ENCODE measurements at places on chromosomes 5 and 9.
A peak's percentile ranks its signal among the peaks of the same experiment; 100 is the strongest.

- no peaks in the 10 kb centered on the region for H3K4me1 ChIP-seq
- no peaks in the 10 kb centered on the region for H3K27me3 ChIP-seq
- no peak for DNase-seq
- H3K27ac ChIP-seq = no peak overlapping the region
- H3K36me3 ChIP-seq = no peaks in the 10 kb centered on the region
Measured at GRCh38 chr5:142957528-142957927, 187.4 kb downstream of the ARHGAP26 start.

- H3K4me3 ChIP-seq = no peak overlapping the region
- H3K27me3 ChIP-seq = no peaks in the 10 kb centered on the region
- H3K27ac ChIP-seq = no peak overlapping the region
- H3K36me3 ChIP-seq = no peaks in the 10 kb centered on the region
- H3K4me1 ChIP-seq = peaks cover 30% of the 10 kb centered on the region
Measured at GRCh38 chr9:89798547-89799120, 193.8 kb downstream of the GADD45G start.

- no peak overlapping the region for H3K27ac ChIP-seq
- H3K27me3 ChIP-seq = no peaks in the 10 kb centered on the region
- no peak overlapping the region for H3K4me3 ChIP-seq
- no peaks in the 10 kb centered on the region for H3K4me1 ChIP-seq
- DNase-seq = no peak
Measured at GRCh38 chr5:136356747-136357469, 8.4 kb downstream of the TRPC7 start.

- H3K36me3 ChIP-seq = no peaks in the 10 kb centered on the region
- H3K4me1 ChIP-seq = no peaks in the 10 kb centered on the region
- H3K4me3 ChIP-seq = no peak overlapping the region
- no peak overlapping the region for H3K27ac ChIP-seq
- no peak for DNase-seq
Measured at GRCh38 chr5:138139781-138140090, 508 bp upstream of the NME5 start.

GRCh38 chr9:134128727-134129679 is 6.9 kb upstream of the WDR5 start:
- no peaks in the 10 kb centered on the region for H3K36me3 ChIP-seq
- DNase-seq = no peak
- H3K27ac ChIP-seq = peak overlapping the region; percentile 6
- H3K4me1 ChIP-seq = peaks cover 11% of the 10 kb centered on the region
- H3K4me3 ChIP-seq = no peak overlapping the region

GRCh38 chr9:74951725-74952151 is 974 bp downstream of the C9orf40 start:
- peak overlapping the region; percentile 96 for H3K27ac ChIP-seq
- H3K4me3 ChIP-seq = peak overlapping the region; percentile 80
- H3K4me1 ChIP-seq = peaks cover 11% of the 10 kb centered on the region
- H3K27me3 ChIP-seq = no peaks in the 10 kb centered on the region
- H3K36me3 ChIP-seq = no peaks in the 10 kb centered on the region

DNA sequence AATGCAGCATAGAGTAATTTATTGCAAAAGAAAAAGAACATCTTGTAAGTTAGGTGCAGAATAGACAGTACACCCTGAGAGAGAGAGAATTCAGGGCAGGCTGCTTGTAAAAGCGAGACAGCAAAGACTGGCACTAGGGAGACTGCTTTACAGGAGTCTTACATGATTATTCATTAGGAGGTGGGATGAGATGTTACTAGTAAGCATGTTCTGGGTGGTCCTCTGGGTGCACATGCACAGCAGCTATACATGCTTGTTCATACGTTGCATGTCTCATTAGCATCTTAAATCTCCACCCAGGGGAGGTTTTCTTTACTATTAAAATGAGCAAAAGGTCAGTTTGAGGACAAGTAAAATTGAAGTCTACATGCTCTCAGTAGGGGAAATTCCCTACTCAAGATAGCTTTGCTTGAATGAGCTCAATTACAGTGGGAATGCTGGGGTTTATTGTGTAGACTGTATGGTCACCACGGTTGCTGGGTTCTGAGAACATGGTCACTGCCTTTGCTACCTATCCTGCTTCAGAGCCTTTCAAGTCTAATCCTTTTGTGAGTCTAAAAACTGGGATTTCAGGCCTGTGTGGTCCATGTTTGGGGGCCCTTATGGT is 60.6 kb downstream of the RGS7BP start:
- DNase-seq = no peak
- H3K4me1 ChIP-seq = no peaks in the 10 kb centered on the region
- no peak overlapping the region for H3K4me3 ChIP-seq
- H3K27ac ChIP-seq = no peak overlapping the region
- H3K36me3 ChIP-seq = no peaks in the 10 kb centered on the region
- H3K27me3 ChIP-seq = no peaks in the 10 kb centered on the region

- H3K27me3 ChIP-seq = no peaks in the 10 kb centered on the region
- H3K4me3 ChIP-seq = no peak overlapping the region
- no peaks in the 10 kb centered on the region for H3K36me3 ChIP-seq
Measured at GRCh38 chr5:164431634-164432304, 926.4 kb downstream of the MAT2B start.

GRCh38 chr5:76617675-76618074 is 5.5 kb downstream of the F2RL2 start:
- no peaks in the 10 kb centered on the region for H3K27me3 ChIP-seq
- no peaks in the 10 kb centered on the region for H3K36me3 ChIP-seq
- DNase-seq = no peak
- H3K4me3 ChIP-seq = no peak overlapping the region

DNA sequence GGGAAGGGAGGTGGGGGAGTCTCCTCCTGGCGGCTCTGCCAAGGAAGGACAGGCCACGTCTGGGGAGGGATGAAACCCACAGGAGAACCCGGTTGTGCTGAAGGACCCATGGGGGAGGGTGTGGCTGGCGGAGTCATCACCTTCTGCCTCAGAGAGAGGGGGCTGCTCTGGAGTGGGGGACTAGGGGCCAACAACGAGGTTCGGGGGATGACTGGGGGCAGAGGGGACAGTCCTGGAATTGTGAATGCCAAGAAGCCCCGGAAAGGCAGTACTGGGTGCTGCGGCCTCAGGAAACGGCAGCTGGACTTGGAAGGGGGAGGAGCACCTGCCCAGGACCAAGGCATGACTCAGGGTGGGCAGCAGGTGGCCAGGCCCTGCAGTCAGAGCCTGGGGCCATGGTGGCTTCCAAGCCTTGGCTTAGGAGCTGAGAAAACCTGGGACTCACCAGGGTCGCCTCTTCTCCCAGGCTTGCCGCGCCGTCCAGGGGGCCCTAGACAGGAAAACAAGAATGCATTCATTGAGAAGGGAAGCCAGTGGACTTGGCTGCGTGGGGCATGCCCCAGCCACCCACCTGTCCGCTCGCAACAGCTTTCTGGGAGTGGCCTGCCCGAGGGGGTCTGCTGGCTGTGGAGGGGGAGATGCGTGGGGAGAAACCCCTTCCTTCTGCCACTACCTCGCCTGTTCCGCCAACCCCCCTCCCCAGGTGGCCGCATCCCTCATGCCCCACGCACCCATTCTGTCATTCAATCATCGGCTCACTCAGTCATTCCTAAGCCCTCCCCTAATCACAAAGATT is 74.0 kb upstream of the PHYKPL start:
- no peaks in the 10 kb centered on the region for H3K36me3 ChIP-seq
- DNase-seq = peak; percentile 45
- no peak overlapping the region for H3K4me3 ChIP-seq

- H3K4me3 ChIP-seq = no peak overlapping the region
- no peaks in the 10 kb centered on the region for H3K4me1 ChIP-seq
- H3K27me3 ChIP-seq = peaks cover 3% of the 10 kb centered on the region
- no peak for DNase-seq
- H3K27ac ChIP-seq = no peak overlapping the region
Measured at GRCh38 chr9:27668280-27668679, 95.0 kb upstream of the C9orf72 start.

DNA sequence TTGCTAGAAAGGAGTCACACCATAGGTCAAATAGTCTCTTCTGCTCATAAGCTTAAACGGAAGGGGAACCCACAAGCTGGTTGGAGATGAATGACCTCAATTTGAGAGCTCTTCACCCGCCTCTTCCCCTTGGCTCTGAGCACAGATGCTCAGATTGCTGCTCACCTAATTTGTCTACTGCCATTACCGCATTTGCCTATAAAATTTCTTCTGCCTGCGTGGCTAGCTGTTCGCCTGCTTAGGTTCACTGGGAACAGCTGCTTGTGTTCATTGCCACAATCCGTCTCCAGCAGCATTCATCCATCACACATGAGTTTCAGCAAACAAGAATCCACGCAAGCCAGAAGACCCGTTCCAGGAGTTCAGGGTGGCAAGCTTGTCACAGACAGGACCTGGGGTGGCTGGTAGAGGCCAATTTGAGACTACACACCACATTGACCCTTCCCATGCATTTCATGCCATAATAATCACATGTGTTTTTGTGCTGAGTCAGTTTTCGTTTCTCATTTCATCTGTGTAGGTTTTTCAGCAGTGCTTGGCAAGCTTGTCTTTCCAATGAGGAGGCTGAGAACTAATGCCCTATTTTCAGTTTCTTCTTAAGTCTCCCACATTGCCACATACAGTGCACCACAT is 50.2 kb upstream of the DNAH5 start:
- no peak overlapping the region for H3K4me3 ChIP-seq
- no peak for DNase-seq
- H3K27me3 ChIP-seq = no peaks in the 10 kb centered on the region
- no peaks in the 10 kb centered on the region for H3K36me3 ChIP-seq
- no peaks in the 10 kb centered on the region for H3K4me1 ChIP-seq

- H3K36me3 ChIP-seq = no peaks in the 10 kb centered on the region
- H3K4me3 ChIP-seq = no peak overlapping the region
- H3K27me3 ChIP-seq = no peaks in the 10 kb centered on the region
- no peaks in the 10 kb centered on the region for H3K4me1 ChIP-seq
Measured at GRCh38 chr5:8689773-8690172, 820.8 kb downstream of the MTRR start.

DNA sequence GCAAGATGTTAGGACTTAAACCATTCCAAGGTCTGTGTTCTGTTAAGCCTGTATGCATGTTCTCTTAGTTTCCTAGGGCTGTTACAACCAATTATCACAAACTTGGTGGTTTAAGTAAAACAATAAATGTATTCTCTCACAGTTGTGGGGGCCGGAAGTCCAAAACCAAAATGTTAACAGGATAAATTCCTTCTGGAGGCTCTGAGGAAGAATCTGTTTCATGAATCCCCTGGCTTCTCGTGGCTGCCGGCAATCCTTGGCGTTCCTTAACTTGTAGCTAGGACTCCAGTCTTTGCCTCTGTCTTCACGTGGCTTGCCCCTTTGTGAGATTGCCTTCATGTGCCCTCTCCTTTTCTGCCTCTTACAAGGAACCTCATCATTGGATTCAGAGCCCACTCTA is 30.4 kb downstream of the FEM1C start:
- H3K27ac ChIP-seq = no peak overlapping the region
- H3K36me3 ChIP-seq = no peaks in the 10 kb centered on the region
- no peak overlapping the region for H3K4me3 ChIP-seq

DNA sequence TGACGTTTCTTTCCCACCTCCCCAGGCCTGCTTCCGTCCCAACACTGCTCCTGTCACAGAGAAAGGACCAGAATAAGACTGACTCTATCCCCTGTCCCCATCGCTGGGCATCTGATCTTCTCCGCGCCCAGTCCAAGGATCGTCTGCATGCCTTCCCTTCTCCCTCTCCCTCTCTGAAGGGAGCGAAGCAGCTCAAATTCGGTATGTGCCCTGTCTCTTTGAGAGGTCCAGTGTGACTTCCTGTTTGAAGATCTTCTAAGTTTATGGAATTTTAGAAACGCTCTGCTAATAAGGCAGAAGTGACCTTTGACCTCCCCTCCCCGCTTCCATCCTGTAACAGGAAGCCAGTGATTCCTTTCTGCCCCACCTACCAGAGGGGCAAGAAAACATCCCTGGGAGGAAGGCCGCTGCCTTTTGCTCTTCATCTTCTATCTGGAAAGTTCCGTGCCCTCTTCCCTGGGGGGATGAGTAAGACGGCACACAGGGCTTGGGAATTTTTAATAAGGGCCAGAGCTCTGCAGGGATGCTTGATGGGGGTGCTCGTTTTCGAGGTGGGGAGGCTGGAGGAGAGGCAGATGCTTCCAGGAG is 40.7 kb upstream of the RNU6ATAC start:
- peaks cover 10% of the 10 kb centered on the region for H3K4me1 ChIP-seq
- H3K27ac ChIP-seq = no peak overlapping the region
- H3K27me3 ChIP-seq = no peaks in the 10 kb centered on the region
- H3K36me3 ChIP-seq = no peaks in the 10 kb centered on the region

- peaks cover 17% of the 10 kb centered on the region for H3K27me3 ChIP-seq
- H3K4me3 ChIP-seq = peak overlapping the region; percentile 61
- peaks cover 75% of the 10 kb centered on the region for H3K4me1 ChIP-seq
- DNase-seq = no peak
- no peaks in the 10 kb centered on the region for H3K36me3 ChIP-seq
Measured at GRCh38 chr9:14349447-14350348, 35.8 kb upstream of the NFIB start.

DNA sequence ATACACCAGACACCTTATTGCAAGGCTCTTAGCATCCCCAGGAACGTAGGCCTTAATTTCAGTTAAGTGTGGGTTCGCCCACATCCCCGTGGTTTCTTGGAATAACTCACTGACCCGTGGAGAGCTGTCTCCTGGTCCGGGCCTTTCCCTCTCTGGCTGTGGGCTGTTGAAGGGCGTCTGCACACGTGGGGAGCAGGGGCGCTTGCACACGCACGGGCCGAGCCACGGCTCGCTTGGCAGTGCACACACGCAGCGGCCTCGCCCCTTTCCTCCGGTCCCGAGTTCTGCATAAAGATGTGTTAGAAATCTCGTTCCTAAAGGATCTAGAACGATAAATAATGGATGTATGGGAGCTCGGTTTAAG is 141.9 kb downstream of the PBX3 start:
- DNase-seq = peak; percentile 79
- peak overlapping the region; percentile 69 for H3K27ac ChIP-seq
- no peaks in the 10 kb centered on the region for H3K27me3 ChIP-seq
- H3K36me3 ChIP-seq = no peaks in the 10 kb centered on the region
- peaks cover 27% of the 10 kb centered on the region for H3K4me1 ChIP-seq
- H3K4me3 ChIP-seq = peak overlapping the region; percentile 59

- no peaks in the 10 kb centered on the region for H3K27me3 ChIP-seq
- H3K4me1 ChIP-seq = peaks cover 35% of the 10 kb centered on the region
- peaks cover 16% of the 10 kb centered on the region for H3K36me3 ChIP-seq
- no peak for DNase-seq
Measured at GRCh38 chr9:127937056-127937387, 632 bp downstream of the DPM2 start.

- no peak for DNase-seq
- H3K36me3 ChIP-seq = no peaks in the 10 kb centered on the region
- peaks cover 32% of the 10 kb centered on the region for H3K27me3 ChIP-seq
Measured at GRCh38 chr5:1737790-1738405, 61.7 kb downstream of the MRPL36 start.

All from suprapubic skin (tissue), 4 donors.